ENCODE measurements at places on chromosomes 4 and X.
A peak's percentile ranks its signal among the peaks of the same experiment; 100 is the strongest.

DNA sequence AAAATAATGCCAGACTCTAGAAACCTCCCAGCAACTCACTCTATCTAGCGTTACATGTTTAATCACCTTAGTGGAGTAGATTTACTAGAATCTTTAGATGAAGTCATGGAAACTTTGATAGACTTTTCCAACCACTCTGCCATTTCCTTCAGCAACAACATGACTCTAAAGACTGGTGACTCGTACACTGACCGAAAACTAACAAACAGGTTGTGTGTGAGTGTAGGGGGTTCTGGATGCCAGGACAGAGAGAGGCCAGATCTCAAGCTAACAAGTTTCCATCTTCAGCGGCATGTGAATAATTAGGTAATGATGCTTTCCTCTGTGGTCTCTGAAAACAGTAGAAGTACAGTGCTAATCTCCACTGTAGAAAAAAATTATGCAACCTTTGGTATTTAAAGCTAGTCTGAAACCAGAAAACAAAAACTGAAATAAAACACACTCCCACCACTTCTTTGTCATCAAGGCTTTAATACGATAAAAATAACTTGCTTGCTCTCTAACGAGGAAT lies 286.4 kb downstream of the PRDM5 start:
- no peak for DNase-seq

DNA sequence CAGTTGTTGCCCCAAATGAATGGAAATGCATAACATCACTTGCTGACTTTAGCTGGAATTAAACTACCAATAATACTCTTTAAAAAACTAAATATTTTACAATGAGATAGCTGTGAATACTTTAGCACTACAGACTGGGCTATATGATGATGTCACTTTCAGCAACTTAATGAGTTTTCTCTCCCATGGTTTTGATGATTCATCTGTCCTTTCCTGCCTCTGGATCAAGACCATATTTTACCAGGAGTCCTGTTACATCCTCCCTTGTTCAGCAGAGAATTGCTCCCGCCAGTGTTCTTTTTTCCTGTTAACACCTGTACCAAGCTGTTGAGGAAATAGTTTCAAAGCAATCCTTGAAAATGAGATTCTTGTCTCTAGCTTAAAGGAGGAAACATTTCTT lies 543.0 kb downstream of the SPRY1 start:
- DNase-seq: peak; percentile 53

- DNase-seq: peak; percentile 57
Measured at GRCh38 chr4:156939801-156940200, 31.8 kb downstream of the PDGFC start.

DNA sequence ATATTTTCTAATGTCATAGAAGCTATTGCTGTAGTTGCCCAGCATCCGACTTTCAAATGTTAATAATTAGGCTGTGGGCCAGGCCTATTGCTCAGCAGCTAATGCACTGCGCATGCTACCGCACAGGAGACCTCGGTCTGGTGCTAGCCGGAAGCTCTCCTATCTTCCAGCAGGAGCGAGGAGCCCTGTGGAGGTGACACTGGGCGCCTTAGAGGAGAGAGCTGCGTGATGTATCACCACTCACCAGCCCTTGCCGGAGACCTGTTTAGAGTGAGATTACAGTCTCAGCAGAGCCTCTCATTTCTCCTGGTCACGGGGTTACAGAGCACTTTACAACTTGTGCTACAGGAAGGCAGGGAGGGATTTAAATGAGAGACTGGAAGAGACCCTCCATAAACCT lies 31.1 kb upstream of the MID1IP1 start:
- no peak for DNase-seq

- peak; percentile 75 for DNase-seq
Measured at GRCh38 chr4:22389240-22389870, 126.5 kb downstream of the ADGRA3 start.

DNA sequence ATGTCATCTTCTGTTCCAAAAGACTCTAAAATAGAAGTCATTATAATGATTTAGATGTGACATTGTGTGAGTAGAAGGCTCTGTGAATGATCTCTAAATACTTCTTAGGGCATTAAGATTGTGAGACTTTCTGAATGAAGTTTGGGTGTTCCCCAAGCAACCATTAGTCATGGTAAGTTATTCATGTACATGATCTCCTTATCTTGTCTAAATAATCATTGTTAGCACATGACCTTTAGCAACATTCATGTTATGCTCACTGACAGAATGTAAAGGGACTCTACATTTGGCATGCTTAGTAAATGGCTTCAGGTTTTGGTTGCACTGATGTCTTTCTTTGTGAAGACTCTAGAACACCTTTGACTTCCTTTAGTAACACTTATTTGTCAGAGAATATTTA lies 140.8 kb upstream of the AGA start:
- no peak for DNase-seq

- no peak for DNase-seq
Measured at GRCh38 chr4:170025523-170026252, 507 bp downstream of the MFAP3L start.

DNA sequence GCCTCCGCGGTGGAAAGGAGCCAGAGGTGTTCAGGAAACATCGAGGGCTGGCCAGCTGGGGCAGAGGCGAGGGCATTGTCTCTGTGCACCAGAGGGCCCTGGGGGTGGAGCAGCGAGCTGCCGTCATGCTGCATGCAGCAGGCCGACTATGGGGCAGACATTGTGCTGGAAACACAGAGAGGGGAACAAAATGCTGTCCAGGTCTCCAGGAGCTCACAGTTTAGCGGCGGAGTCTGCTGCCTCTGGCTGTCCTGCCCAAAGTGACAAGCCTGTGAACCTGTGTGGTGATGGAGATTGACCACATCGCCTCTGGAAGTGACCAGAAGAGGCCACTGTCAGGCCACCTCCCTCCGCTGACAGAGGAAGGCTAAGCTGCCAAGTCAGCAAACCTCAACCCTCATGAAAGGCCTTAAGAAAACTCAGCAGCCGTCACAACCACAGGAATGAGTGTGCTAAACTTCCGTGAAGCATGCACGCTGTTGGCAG lies 20.1 kb upstream of the SASH3 start:
- DNase-seq: peak; percentile 84

- no peak for DNase-seq
Measured at GRCh38 chr4:106323119-106323518, 6.8 kb downstream of the AIMP1 start.
